LHCN-M2 (cell line): ENCODE measurements at places on chromosomes 1 and 21. TPM values are rescaled to one million over a fixed set of nuclear protein-coding genes. Genes with fewer than 3 reads are reported as not detected.

DNA sequence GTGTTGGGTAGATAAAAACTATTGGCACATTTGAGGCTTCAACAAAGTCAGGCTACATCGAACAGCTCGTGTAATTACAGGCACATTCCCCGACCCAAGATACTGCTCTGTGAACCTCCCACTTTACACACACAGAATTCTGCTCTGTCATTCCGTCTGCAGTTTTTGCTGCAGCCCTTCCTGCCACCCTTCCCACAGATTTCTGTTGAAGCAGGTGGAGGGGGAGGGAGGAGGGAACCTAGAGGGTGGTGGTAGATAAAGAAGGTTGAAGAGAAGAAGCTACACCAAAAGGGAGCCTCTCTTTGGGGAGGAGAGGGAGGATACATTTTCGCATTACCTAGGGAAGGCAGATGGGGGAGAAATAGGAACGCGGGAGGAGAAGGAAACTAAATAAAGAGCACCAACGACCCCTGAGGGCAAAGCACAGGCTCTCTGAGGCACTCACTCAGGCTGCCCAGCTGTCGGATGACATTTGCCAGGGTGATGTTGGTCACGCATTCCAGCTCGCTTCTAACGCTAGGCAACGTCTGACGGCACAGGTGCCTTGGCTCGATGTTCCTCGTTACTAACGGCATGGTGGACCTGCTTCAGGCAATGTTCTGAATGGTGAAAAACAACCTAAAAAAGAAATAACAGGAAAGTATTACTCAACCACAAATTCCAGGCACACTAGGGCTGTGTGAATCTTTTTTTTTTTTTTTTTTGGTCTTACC, 36.0 kb downstream of the GPR3 start:
- DNase-seq, result peak; percentile 57

DNA sequence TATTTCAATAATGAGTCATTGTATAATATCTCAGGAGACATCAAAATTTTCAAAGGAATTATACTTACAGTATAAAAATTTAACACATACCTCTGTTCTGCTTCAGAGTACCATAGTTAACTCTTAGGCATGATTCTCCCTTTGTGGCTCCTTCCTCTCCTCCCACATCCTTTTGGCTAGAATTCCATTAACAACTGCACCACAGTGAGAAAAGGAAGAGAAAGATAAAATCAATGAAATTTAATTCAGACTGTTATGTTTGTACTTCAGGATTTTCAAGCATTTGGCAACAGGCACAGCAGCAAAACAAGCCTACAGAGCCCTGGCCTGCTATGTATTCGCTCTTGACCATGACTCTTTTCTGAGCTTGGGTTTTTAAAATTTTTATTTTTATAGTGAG, 57.2 kb upstream of the SGIP1 start:
- peak; percentile 54 for DNase-seq

GRCh38 chr1:91015794-91016550, 5.9 kb downstream of the ZNF644 start:
- DNase-seq, result peak; percentile 19

- DNase-seq, result no peak
Measured at GRCh38 chr1:228743405-228743804, 8.1 kb downstream of the RHOU start.

DNA sequence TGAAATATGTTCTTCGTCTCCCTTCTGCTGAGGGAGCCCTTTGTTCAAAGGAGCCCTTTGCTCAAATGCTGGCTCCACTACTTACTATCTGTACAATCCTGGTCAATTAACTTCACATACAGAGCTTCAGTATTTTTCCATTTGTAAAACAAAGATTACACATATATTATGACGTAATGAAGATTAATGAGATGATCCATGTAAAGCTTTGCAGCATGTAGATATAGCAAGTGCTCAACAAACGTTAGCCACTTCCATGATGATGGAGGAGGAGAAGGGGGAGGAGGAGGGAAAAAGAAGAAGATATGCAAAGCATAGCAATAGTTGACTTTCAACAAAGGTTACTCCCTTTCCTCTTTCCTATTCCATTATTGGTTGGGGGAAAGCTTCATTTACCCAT, 10.1 kb upstream of the DDAH1 start:
- no peak for DNase-seq

DNA sequence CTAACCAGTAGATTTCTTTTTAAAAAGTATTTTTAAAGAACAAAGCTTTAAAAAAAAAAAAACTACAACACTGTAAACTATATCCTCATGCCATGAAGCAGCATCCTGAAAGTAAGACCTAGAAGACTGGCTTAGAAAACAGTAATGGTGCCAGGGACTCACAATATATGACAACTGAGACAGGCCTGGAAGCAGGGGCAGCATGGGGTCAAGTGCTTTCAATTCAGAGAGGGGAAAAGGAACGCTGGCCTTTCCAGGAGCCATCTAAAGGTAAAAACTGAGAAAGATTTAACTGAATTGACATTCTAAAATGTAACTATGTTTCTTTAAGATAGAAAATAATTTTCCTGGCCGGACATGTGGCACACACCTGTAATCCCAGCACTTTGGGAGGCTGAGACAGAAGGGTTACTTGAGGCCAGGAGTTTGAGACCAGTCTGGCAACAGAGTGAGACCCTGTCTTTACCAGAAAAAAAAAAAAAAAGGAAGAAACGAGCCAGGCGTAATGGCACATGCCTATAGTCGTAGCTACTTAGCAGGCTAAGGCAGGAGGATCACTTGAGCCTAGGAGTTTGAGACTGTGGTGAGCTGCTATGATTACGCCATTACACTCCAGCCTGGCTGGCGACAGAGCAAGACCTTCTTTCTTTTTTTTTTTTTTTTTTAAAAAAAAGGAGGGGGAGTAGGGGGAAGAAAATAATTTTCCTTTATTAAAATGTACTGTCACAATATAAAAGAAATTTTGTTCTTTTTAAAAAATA, 54.1 kb downstream of the SLC35D1 start:
- no peak for DNase-seq

DNA sequence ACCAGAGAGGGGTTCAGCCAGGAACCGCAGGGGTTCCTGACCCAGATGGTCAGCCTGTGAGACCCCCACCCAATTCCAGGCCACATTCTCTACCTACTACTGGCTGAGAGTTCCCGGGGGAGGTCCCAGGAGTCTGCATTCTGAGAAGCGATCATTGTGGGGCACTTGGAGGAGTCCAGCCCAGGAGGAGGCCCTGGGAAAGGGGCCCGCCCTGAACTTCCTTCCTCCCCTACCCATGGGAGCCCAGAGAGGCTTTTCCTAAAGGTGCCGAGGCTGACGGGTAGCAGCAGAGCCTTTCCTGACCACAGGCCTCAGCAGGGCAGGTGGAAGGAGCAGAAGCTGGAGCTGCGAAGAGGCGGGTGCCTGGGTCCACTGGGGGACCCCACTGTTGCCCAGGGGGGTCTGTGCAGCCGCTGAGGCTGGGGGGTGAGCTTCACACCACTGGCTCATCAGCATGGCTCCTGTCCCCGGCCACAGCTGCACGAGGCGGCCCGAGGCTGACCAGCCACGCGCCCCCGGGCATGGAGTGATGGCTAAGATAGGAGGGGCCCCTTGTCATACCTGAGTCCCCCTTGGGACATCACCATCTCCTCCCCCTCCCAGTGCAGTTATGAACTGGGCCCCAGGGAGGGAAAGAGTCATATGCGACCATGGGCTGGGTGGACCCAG, 127.7 kb downstream of the PRDM16 start:
- DNase-seq, result no peak

GRCh38 chr1:81305997-81306452, 494.7 kb upstream of the ADGRL2 start:
- DNase-seq, result peak; percentile 9

GRCh38 chr1:22143065-22144033, at the start of gene WNT4:
Gene WNT4 (minus strand): TSS chr1:22143097. CDS start chr1:22142922, 175 bp downstream.
- no peak for DNase-seq

DNA sequence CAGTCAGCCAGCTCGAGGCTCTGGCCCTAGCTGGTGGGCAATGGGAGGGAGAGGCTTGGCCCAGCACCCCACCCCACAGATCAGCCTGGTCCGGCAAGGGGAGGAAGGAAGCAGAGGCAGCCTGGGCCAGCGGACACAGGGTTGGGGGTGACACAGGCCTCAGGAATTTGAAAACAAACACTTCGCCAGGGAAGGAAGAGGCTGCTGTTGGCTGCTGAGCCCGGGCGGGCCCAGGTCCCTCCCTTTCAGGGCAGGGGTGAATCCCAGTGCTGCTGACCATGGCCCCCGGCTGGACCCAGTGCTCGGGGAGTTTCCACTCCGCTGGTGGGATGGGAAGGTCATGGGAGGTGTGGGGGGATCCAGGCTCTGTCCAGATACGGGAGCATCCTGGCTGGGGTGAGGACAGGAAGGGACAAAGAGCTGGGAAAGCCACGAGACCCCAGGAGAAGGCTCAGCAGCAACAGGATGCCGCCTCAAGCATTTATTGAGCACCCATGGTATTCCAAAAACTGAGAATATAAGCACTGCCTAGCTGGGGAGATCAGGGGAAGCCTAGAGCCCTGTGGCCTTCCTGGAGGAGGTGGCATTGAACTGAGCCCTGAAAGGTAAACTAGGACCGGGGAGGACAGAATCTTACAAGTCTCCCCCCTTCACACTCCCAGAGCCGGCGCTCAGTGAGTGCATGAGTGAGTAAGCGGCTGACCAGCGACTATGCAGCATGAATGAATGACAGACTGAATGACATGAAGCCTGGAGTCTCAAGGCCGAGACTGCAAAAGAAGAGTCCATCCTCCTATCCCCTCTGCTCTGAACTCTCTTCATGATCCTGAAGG, 26.2 kb upstream of the EPHA2 start:
- DNase-seq, result peak; percentile 92

GRCh38 chr1:94535879-94536278, 5.7 kb downstream of the F3 start:
- DNase-seq, result no peak

- peak; percentile 43 for DNase-seq
Measured at GRCh38 chr21:45109831-45110492, 35.6 kb downstream of the ADARB1 start.

GRCh38 chr21:34075760-34076660, 2.6 kb downstream of the MRPS6 start:
- DNase-seq, result no peak

GRCh38 chr1:38958967-38959366, 17.3 kb upstream of the RHBDL2 start:
- peak; percentile 26 for DNase-seq

GRCh38 chr1:201173736-201174135, 16.9 kb upstream of the IGFN1 start:
- no peak for DNase-seq

DNA sequence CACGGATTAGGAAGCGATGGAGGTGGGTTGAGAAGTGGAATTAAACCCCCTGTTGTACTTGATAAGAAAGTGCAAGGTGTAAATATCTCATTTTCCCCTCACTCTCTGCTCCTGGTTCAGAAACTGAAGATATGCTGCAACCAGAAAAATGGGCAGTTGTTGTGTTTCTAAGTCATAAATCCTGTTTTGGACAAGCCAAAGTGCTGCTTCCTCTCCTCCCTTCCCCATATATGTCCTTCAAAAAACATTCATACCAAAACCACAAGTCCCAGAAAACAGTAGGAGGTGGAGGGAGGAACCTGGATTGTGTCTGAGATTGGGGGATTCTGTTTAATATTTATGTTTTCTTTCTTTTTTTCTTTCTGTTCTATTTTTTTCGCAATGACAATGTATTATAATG, 13.6 kb upstream of the ZNF362 start:
- DNase-seq, result no peak

DNA sequence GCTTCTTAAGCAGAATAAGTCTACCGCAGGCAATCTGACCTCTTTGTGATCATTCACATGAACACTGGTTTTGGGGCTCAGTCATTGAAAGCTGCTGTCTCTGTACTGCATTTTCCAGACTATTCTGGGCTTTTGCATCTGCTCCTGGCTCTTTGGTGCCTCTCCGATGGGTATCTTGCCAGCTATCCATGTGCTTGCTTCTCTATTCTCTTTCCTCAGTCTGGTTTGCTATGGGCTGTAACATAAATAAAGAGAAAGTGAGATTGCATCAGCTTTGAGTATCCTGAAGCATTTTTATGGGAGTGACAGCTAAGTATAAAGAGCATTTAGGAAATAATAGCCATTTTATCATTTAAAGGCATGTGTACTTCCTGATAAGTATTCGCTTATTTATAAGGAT, 70.7 kb downstream of the C1orf21 start:
- no peak for DNase-seq

DNA sequence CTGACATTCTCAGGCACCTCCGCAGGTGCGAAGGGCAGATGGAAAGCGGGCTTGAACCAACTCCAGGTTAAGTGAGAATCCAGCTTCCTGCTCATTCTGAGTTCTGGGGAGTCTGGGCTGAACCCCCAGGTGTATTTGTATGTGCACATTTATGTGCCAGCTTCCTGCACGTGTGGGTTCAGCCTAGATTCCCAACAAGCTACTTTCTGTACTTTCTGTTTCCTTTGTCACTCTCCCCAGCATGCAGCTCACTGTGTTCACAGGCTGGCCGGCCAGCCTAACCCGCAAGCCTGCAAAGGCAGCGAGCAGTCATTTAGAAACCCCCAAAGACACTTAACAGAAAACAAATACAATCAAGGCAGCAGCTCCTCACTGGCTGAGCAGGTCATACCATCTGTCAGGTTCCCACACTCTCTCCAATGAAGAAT, 1.3 kb upstream of the IL19 start:
- DNase-seq, result no peak

DNA sequence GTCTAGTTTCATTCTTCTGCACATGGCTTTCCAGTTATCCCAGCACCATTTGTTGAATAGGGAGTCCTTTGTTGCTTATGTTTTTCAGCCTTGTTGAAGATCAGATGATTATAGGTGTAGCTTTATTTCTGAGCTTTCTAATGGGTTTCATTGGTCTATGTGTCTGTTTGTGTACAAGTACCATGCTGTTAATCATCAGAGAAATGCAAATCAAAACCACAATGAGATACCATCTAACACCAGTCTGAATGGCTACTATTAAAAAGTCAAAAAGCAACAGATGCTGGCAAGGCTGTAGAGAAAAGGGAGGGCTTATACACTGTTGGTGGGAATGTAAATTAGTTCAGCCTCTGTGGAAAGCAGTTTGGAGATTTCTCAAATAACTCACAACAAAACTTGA, 321.5 kb upstream of the PTBP2 start:
- DNase-seq, result no peak

DNA sequence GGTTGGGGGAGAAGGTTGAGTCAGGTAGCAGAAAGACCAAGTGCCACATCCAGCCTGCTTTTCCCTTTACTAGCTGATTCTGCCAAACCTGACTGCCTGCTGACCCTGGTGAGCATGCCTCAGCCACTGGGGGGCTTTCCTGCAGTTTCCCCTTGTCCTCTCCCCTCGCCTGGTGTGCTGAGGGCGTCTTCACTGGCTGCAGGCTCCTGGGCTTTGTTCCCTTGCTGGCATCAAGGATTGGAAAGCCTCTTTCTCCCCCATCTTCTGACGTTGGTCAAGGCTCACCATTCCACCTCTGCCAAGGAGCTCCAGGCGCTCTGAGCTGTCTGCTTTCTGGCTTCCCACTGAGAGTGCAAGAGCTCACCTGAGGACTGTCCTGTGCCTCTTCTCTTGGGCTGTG, 28.4 kb downstream of the MAN1C1 start:
- DNase-seq, result no peak

PLEKHM2 gene
- total RNA-seq, result 31.9 and 37.0 TPM in 2 replicates

HORMAD1 gene
- total RNA-seq, result 0.11 and 0.38 TPM in 2 replicates

FLG2 gene
- not detected in 2 replicates for total RNA-seq

KMO gene
- total RNA-seq, result under 0.01 TPM in 1 of 2 replicates, not detected in the other

IVL gene
- not detected in 2 replicates for total RNA-seq

TENT5C gene
- total RNA-seq, result under 0.01 TPM in 1 of 2 replicates, not detected in the other

CLDN19 gene
- not detected in 2 replicates for total RNA-seq

C1orf74 gene
- 2.7 and 3.1 TPM in 2 replicates for total RNA-seq

HCN3 gene
- 1.8 and 2.1 TPM in 2 replicates for total RNA-seq
